ENCODE measurements at places on chromosomes 12 and 14. TPM values are rescaled to one million over a fixed set of nuclear protein-coding genes. Genes with fewer than 3 reads are reported as not detected.

DNA sequence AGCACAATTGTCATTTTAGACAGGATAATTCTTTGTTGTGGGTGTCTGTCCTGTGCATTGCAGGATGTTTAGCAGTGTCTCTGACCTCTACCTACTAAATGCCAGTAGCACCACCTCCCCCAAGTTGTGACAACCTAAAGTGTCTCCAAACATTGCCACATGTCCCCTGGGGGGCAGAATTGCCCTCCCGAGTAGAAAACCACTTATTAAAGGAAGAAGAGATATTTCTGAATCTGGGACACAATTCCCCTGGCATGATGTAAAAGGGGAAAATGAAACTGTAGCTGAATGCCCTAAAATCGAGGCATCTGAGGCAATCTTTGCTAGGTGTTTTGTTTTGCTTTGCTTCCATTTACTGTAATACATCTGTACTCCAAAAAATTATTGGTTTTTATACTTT, 116.8 kb upstream of the NAP1L1 start:
- no peak for DNase-seq

Gene PLEKHD1
- 0.63 TPM for total RNA-seq

- DNase-seq = no peak
Observed at GRCh38 chr12:46604684-46605083, 221.1 kb downstream of the SLC38A4 start.

Gene RPL10L
- not detected for total RNA-seq

DNA sequence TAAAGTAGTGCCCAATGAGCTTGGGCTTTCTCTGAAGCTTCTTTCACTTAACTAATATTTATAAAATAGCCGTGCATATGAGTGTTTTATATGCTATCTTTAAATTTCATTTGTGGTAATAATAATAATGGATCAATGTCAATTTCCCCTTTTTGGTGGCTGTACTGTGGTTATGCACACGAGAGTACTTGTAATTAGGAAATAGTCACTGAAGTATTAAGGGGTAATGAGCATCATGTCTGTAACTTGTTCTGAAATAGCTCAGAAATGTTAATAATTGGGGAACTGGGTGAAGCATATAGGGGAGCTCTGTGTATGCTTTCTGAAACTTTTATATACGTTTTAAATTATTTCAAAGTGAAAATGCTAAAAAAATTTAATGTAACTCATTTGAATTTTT, 7.0 kb upstream of the RNASE8 start:
- DNase-seq = no peak

Gene P2RX7
- 4.8 TPM for total RNA-seq

All from CD4-positive, alpha-beta T cell (primary cell).